Activated naive CD8-positive, alpha-beta T cell treated with anti-CD3 and anti-CD28 coated beads, Interleukin-2, amount 50 U/mL, for 16 hours (primary cell): ENCODE measurements at places on chromosomes 11 and 22.

DNA sequence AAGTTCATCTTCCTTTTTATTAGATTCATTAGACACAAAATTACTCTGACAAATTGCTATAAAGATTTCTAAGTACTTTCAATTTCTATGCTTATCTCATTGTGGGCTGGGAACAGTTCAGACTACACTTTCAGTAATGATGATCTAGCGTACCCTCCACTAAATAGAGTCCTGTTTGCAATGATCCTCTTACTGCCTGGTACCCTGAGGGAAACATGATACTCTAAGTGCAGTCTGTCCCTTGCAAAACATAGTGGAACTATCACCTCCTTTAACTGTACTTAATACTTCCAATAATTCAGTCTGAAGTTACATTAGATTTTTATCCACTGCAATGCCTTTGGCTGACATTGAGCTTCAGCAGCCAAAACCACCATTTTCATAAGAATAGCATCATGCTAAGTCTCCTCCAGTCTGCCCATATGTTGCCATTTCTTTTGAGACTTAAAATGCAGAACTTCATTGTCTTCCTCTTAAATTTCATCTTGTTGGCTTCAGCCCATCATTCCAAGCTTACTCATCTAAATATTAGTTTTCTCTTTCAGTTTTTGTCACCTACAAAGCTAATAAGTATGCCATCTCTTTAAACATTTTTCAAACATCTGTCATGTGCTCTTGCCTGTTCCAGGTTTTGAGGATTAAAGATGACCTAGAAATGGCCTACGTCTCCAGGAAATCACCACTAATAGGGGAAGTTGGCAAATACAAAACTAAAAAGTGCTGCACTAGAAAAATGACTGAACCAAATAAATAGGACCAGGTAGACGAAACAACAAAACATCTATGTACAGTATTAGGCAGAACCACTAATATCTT, 55.5 kb downstream of the PAK1 start:
- no peak for DNase-seq

GRCh38 chr11:90738799-90739198, 516.0 kb upstream of the CHORDC1 start:
- DNase-seq: no peak

- no peak for DNase-seq
Observed at GRCh38 chr11:117000014-117000737, 98.1 kb downstream of the SIK3 start.

DNA sequence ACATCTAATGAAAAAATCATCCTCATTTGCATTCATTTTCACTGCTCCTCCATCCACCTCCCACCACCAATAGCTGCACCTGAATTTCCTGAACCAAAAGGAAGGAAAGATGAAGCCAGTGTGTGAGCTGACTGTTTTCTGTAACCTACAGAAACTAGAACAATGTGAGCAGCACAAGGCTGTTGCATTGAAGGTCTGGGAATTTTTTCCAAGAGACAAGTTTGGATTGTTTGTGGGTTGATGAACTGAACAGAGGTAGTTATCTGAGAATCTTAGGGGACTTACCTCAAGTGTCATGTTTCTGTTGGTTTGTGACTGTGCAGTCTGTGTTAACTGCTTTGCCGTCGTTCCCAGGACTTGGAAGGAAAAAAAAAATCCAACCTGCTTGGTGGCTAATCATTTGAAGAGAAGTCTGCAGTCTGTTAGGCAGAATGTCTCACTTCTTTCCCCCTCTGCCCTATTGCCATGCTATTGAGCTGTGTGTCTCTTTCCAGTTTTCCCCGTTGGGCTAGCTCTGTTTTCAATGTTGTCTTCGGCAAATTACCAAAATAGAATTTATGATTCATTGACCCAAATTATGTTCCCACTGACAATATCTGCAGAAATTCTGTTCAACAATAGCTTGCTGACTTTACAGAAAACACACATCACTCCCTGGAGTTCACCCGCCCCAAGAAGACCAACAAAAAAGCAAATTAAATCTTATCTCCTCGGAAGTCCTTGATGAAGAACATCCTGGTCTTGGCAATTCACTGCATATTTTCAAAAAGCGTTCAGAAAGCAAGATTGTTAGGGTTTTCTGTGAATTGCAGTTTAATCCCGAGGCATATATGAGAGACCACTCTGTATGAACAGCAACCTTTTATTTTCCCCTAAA, 76.0 kb downstream of the SC5D start:
- no peak for DNase-seq

DNA sequence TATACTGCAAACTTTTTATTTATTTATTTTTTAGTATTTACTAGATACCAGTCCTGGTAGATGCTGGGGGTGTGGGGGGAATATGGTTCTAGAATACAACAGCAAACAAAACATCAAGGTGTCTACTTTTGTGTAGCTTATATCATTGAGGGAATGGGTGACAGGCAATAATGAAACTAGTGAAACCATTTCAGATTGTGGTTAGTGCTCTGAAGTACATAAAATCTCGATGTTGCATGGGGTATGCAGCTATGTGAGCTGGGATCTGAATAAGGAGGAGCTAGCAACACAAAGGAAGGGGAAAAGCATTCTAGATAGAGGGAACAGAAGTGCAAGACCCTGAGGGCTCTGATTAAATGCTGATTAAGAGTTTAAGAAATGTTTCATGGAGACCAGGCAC, 103.5 kb downstream of the WT1 start:
- no peak for DNase-seq

- DNase-seq: no peak
Observed at GRCh38 chr22:49106096-49106841, 721.4 kb downstream of the BRD1 start.

GRCh38 chr11:58647141-58647699, 24.8 kb downstream of the CNTF start:
- DNase-seq: no peak

GRCh38 chr22:39658367-39658766, 87.8 kb downstream of the CACNA1I start:
- no peak for DNase-seq

GRCh38 chr11:109604481-109605400, 182.8 kb downstream of the C11orf87 start:
- no peak for DNase-seq

DNA sequence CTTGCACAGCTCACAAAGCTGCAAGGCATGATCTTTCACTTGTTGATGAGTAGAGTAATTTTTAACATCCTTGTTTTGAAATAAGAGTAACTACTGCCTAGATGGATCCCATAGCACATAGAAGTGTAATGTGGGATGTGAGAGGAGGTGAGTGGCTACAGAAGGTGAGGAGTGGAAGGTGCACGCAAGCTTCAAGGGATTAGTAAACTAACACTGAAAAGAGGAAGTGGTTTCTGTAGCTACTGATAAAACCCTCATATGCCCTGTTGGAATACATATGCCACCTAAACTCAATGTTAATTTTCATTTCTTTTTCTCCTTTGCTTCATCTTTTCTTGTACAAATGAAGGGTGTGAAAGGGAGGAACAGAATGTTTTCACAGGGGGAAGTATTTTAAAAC, 22.0 kb upstream of the CTSC start:
- DNase-seq: no peak

DNA sequence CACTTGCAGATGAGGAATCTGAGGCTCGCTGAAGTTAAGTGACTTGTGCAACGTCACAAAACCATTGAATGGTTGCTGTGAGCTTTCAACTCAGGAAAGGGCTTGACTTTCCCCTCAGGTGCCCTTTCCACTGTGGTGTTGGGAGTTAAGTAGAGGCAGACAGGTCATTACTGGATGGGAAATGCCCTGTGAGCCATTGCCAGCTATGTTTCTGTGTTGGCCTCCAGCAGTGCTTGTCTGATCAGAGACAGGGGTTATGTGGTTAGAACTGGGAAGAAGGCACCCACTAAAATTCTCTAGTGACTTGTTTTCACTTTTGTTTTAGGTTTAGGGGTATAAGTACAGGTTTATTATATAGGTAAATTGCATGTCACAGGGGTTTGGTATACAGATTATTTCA, 96.6 kb downstream of the FDX1 start:
- no peak for DNase-seq

DNA sequence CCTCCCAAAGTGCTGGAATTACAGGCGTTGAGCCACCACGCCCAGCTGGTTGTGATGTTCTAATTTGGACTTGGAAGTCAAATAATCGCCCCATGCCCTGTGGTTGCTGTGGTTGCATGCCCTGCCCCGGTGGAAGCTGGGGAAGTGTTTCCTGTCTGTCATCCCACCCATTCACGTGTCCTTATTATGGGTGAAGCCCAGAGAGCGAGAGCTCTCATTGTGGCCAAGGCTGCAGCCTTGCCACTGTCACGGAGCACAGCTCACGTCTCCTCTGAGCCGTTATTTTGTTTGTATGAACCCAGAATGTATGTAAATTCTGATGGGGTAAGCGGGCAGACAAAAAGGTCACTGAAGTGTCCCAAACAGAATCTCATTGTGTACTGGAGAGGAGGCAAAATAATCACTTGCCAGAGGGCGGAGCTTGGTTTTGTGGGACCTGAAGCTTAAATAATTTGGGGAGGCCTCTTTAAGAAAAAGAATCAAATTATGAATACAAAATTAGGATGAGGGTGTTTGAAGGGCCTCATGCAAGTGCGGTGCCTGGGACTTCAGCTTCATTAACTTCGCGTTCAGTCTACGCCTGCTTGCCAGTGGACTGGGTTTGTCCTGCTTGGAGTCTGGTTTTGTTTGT, 25.8 kb upstream of the TREH start:
- DNase-seq: no peak

DNA sequence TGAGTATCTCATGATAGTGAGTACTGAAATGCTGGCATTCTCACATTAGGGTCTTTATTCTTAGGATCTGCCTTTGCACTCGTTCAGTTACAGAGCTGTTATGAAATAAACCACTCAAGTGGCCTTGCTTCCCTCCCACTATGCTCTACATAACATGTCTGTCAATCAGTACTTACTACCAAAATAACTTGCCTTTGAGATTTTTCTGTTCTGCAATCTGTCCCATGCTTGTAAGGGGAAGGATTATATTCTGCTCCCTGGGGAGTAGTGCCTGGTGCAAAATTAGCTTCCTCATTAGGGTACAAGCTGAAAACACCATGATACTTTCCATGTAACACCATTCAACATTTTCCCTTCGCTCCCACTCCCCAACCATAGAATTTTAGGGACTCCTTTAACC, 1.9 kb upstream of the GRAP2 start:
- no peak for DNase-seq

- DNase-seq: no peak
Observed at GRCh38 chr22:24483976-24484545, 11.1 kb upstream of the UPB1 start.

GRCh38 chr22:37281646-37282384, 493 bp upstream of the CYTH4 start:
- DNase-seq: no peak

- DNase-seq: no peak
Observed at GRCh38 chr11:10371926-10372641, 67.2 kb downstream of the ADM start.

- no peak for DNase-seq
Observed at GRCh38 chr11:45774786-45775185, 30.2 kb upstream of the SLC35C1 start.

DNA sequence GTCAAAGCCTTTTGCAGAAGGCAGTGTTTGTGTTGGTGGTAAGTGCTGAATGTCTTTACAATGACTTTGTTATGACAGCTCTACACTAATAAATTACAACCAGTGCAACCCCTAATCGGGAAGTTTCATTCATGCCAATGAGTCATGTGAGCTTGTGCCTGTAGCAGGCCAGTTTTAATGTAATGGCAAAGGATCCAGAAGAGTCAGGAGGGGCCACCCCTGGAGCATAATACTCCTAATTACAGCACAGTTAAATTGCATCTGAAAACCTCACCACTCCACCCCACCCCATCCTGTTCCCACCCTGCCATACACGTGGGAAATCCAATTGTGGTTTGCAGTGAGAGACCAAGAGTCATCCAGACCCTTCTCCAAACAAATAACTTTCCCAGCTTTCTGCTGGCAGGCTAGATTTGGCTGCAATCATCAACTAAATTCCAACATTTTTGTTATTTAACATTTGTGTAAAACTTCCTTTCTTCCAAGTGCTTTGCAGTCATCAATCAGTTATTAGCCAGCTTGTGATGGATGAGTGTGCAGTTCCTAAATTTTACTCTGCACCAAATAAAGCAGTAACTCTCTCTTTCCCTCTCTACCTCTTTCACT, 277.3 kb upstream of the FAT3 start:
- no peak for DNase-seq

GRCh38 chr11:74615311-74615710, 22.9 kb downstream of the POLD3 start:
- no peak for DNase-seq

GRCh38 chr22:23828800-23829680, 9.8 kb downstream of the DERL3 start:
- DNase-seq: no peak

- no peak for DNase-seq
Observed at GRCh38 chr11:66718320-66718971, 10.6 kb downstream of the SPTBN2 start.

DNA sequence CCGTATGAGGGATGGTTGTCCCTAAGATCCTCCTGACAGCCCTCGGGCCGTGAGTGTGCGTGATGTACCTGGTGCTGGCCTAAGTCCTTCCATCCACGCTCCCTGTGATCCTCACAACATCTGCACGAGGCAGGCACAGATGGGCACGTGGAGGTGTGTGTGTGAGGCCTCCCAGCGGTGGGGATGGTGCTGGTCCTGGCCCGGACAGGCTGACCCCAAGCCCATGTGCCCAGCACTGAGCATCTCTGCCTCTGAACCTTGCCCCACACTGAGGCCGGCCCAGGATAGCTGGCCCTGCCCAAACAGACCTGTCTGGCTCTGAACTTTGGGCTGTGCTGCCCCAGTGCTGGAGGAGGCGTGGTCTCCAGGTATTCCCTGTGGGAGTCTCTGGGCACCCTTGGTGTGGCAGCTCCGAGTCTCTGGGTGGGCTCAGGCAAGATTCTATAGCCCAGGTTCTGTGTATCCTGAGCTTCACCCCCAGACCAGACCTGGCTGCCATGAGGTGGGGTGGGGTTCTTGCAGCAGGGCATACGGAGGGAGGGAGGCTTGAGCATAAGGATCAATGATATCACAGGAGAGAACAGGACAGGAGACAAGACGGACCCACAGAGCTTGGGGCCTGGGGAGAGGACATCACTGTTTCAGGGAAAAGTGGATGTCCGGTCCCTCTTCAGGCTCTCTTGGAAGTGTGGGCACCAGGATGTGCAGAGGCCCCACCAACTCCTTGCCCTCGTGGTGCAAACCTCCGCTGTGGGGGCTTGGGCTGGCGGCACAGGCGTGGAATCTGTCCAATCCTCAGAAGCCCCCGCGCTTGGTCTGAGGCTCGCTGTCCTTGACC, 881.8 kb downstream of the BRD1 start:
- no peak for DNase-seq

- no peak for DNase-seq
Observed at GRCh38 chr11:115439385-115439784, 64.8 kb downstream of the CADM1 start.
